ENCODE measurements at places on chromosomes 5 and 9.

DNA sequence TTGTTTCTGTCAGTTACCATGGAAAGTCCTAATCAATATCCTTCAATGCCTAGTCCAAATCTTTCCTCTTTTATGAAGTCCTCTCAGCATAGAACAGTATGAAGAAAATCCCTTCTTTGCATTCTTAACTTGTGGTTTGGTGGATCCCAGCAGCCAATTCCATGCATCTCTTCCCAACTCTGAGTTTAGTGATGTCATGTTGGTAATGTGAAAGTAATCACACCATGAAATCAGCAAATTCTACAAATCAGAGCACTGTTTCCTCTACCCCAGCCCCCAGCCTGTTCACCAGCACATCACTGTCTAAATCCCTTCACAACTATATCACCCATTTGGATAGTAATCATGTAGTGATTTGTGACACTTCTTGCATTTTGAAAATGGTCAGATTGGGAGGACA lies 4.7 kb upstream of the C1QTNF2 start:
- DNase-seq = peak; percentile 63

DNA sequence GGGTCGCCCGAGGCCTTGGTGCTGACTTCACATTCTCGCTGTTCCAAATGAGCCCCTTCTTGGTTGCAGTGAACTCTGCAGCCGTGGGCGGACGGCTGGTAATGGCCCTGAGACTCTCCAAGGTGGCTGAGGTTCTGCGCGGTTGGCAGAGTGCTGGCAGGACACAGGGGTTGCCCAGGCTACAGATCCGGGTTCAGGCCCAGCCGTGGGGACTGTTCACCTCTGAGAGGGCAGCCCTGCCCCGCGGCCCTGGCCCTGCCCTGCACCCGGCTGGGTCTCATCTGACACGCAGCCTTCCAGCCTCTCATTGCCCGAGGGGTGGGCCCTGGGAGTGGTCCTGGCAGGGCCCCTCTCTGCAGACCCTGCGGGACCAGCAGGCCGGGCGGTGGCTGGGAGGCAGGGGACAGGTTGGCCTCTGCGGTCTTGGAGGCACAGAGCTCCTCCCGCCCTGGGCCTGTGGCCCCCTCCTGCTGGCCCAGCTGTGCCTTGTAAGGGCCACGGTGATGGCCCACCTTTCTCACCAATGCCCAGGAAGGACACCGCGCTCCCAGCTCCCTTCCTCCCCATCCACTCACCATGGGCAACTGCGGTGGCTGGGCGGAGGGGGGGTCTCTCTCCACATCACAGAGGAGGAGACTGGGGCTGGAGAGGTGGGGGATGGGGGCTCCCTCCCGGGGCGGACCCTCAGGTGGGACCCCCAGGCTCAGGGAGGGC lies 51.6 kb downstream of the AHRR start:
- no peak for DNase-seq

DNA sequence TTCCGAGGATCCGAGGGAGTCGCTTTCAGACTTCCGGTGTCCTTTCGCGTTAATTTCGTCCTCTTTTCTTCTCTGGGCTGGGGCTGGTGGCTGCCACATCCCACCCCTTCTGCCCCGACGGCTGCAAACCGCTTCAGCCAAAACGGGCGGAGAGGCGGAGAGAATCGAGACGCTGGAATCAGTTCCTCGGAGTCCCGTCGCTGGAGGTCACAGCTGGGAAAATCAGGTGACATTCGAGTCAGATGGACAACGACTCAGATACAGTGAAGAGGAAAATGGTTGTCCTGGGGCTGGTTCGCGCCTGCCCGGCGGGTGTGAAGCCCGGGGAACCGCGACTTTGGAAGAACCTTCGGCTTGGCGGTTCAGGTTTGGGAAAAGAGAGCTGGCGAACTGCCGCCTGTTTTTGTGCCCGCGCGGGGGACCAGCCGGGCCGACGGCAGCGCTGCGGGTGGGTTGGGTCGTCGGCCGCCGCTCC lies 8.9 kb upstream of the NKX2-5 start:
- no peak for DNase-seq

DNA sequence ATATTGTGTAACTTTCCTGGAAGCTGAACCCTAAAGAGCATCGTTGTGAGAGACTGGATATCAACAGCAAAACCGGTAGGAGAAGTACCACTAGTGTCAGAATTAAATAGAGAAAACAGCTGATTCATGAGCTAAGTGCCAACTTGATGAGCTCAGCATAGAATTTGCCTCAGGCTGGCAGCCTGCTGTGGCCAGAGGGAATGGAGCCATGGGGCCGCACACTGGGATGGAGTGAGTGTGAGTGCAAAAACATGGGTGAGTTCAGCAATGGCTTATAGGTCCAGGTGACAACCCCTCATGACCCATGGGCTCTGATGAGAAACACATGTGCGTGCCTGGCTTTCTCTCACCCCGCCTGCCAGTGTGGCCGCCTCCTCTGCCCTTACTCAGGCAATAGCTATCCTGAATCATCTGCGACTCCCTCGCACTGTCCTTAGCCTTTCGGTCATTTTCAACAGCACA lies 25.4 kb downstream of the ADAMTS16 start:
- DNase-seq = no peak

DNA sequence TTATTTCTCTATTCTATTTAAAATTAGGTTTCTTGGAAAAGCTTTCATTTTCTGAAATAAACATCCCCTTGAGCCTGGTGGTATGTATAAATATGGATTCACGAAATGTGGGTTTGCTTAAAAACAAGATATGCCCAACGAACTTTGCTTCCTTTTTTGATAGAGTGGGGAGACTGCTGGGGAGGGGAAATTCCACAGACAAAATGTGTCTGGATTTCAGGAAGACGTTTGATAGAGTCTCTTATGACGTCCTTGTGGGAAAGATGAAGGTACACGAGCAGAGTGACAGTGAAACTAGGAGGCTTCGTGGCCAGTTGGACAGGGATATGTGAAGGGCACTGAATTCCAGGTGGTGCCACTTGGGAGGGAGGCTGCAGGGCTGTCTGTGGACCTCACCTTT lies 84.5 kb upstream of the RPS23 start:
- no peak for DNase-seq

- no peak for DNase-seq
Observed at GRCh38 chr5:172637110-172637580, 3.9 kb upstream of the NEURL1B start.

GRCh38 chr5:1423901-1424603 lies 21.2 kb downstream of the SLC6A3 start:
- no peak for DNase-seq

DNA sequence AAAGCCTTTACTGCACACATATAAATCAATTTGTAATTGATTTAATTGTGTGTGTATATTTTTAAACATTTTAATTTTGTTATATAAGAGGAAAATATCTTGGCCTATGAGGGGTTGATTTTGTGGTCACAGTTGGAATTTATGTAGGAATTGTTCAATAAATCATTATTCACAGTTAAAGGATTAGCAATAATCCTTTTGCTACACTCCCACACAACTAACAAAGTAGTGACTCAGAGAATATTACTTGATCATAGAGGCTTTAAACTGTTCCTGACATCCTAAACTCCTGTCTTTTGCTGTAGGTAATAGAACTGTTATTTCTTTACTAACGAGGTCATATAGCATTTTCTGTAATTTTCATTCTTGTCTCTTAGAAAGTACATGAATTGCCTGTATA lies 95.5 kb downstream of the ZCCHC7 start:
- DNase-seq = peak; percentile 58

All from fibroblast of skin of abdomen (primary cell).